Liver (tissue), 10 donors: ENCODE measurements at places on chromosomes 16 and 17. TPM values are rescaled to one million over a fixed set of nuclear protein-coding genes. Genes with fewer than 3 reads are reported as not detected.

CCL7 gene
- total RNA-seq = not detected

GRCh38 chr16:74633686-74634085 is 26.8 kb upstream of the GLG1 start:
- no peak for DNase-seq

DNA sequence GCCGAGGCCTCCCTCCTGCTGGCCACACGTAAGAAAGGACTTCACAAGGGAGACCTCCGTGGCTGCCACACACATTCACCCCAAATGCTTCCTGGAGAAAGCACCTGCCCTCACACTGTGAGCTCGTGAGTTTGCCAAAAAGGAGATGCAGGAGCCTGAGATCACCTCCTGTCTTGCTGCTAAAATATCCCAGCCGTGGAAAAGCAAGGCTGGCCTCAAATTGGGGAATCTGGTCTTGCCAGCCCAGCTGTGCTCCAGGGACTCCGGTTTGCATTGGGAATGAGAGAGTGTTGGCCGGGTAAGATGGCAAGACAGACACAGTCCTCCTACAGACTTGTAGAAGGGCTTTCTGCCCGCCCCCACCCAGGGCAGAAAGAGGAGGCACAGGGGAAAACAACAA is 13.8 kb downstream of the RBFOX3 start:
- DNase-seq = no peak

DNA sequence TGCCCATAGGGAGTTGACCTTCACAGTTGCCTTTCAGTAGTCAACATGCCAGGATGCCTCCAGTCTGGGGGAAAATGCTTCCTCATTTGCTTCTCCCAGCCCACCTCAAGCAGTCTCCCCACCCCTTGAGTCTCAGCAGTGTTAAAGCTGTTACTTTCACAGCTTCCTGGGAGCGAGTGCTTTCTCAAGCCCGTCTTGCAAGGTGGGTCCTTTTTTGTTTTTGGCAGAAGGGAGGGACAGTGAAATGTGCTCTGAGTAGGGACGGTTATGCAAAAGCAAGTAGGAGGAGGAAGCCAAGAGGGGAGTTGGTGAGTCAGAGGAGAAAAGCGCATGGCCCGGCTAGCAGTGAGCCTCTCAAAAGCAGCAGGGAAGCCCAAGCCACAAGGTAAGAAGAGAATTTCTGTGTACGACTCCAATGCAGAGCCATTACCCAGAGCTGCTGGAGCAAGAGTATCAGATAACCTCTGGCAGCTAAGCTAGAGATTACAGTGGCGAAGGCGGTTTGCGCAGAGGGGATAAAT is at the start of gene CHST4:
CHST4 (plus strand) TSS at position 316 of the 521 bp plus-strand sequence. CDS start 10,252 bp downstream, outside the sequence.
- no peak for DNase-seq

DNA sequence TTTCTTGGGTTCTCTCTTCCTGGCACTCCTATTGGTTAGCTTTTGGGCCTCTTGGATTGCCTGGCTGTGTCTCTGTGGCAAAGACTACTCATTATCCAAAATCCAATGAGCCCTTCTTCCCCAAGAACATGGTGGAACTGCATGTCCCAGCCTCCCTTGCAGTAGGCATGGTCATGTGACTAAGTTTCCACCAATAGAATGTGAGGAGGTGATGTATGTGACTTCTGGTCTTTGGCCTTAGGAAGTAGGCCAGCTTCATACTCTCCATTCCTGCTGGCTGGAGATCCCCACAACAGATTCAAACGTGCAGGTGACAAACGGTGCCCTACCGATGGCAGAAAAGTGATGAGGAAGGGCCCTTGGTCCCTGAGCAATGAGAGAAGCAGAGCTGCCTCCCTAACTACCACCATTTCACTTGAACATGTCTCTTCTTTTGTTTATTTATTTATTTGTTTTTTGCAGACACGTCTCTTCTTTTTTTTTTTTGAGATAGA is 17.3 kb upstream of the SPN start:
- no peak for DNase-seq

WFDC1 gene
- 4.2 TPM for total RNA-seq

- DNase-seq = peak; percentile 54
These were observed 32.4 kb downstream of the DCAKD start for GRCh38 chr17:45018848-45019711.

MFAP4 gene
- 6.5 TPM for total RNA-seq

- DNase-seq = no peak
These were observed 139.6 kb downstream of the XYLT1 start for GRCh38 chr16:17331071-17331607.

TMEM114 gene
- total RNA-seq = not detected
